ENCODE measurements at places on chromosomes 5 and 9.

DNA sequence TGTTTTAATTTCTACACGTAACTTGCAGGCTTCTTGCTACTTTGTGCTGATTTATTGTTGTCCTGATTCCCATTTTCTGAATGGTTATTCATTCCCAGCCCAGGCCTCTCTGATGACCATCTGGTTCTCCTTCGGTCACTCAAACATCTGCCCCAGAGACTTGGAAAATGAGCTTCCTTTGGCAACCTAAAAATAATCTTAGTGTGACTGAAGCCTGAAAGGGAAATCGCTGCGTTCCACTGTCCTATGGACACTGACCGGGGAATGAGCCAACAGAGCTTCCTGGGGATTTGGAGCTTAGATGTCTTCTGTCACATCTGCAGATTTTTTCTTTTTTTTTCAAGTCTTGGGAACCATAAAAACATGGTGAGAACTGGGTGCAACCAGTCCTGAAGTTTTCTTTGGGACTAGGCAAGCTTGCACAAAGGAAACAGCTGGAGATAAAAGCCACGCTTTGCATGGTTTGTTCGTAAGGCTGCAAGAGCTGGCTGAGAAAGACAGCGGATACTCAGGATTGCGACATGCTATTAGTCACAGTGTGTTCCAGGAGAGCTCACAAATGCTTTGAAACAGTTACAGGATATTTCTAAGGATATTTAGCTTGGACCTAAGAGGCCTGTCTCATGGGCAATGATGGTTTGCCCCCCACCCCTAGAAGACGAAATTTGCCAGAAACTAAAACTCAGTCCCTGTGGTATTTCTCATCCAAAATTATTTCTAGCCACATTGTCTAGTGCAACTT is 146.2 kb downstream of the GOLPH3 start:
- no peak for DNase-seq

- DNase-seq = no peak
Observed at GRCh38 chr5:174464504-174465165, 259.7 kb upstream of the MSX2 start.

GRCh38 chr9:13268469-13268868 is 11.0 kb downstream of the MPDZ start:
- DNase-seq = no peak

DNA sequence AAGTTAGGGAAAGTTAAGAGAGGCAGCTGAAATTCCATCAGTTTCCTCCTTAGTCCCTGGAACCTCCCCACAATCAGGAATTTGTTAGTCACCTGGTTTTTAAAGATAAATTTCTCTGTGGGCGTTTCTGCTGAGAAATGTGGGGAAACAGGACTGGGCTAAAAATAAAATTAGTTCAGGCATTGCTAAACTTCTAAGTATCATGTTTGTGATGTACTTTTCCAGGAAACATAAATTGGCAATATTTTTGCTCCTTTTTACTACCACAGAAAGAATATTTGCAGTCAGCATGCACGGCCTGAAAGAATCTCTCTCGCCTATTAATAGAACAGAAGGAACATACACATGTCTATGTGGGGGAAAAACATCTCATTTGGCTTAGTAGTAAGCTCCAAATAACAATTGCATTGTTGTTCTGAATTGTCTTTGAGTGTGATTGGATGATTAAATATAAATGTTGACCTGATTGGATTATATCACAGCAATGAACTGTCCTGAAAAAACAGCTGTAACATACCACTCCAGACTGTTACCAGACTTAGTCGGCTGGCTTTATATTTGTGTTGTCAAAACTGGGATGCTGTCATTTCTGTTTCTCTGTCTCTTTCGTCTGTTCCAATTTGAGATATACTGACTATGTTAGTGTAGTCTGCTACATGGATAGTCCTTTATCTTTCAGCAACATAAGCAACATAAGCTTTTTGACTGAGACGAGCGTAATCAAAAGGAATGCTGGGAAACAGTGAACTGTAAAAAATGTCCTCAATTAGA is 12.9 kb downstream of the TJP2 start:
- no peak for DNase-seq

DNA sequence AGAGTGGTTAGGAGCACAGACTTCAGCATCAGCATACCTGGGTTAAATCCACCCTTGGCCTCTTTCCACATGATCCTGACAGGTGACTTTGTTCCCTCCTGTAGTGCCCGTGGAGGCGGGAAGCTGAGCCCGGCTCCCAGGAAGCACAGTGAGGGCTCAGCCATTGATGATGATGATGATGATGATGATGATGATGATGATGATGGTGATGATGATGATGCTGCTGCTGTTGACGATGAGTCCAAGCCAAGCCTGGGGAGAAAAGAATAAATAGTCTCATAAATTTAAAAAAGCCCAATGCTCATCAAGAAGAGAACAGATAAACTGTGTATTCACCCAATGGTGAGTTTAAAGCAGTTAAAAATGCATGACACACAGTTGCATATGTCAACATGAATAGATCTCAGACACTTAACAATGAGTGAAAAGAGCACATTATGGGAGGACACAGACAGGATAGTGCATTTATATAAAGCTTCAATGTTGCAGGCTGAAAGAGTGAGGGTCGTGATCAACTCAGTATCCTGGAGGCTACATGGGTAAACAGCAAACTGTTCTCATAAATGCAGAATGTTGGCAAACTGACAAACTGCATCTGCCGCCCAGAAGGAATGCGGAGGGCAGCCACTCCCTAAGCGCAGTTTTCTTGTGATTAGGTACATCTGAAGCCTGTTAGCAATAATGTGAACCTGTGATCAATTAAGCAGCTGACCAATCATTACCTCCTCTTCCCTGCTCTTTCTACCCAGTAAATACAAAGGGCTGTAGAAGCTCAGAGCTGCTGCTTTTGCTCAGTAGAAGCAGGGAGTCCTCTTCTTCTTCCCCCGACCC is 11.7 kb upstream of the CFAP157 start:
- DNase-seq = no peak

- DNase-seq = no peak
Observed at GRCh38 chr9:2215921-2216441, 200.8 kb downstream of the SMARCA2 start.

DNA sequence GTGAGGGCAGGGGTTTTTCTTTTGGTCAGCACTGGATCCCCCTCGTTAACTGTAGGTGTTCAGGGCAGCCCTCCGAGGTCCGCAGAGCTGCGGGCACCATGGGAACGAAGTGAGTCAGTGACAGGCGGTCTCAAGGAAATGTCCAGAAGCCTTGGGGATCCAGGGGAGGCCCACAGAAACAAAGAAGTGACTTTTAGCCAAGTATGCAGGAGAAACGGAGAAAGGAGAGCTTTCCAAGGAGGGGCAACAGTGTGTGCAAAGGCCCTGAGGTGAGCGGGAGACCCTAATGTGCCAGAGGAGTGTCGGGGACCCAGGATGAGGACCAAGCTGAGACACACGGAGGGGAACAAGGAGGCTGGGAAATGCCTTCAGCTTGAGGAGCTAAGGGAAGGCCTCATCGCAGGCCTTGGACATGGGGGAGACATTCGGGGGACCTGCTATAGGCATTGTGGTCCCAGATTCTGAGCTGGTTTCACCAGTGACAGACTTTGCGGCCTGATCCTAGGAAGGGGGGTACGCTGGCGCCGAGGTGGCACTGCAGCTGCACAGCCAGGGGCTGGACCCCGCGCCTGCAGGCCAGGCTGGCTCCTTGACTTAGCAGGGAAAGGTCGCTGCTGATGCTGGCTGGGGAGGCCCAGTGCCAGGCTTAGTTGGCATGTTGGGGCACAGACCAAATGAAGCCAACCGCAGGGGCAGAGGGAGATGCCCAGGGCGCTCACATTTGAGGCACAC is 3.3 kb downstream of the LTC4S start:
- no peak for DNase-seq

GRCh38 chr5:13606051-13606450 is 338.4 kb downstream of the DNAH5 start:
- DNase-seq = no peak

DNA sequence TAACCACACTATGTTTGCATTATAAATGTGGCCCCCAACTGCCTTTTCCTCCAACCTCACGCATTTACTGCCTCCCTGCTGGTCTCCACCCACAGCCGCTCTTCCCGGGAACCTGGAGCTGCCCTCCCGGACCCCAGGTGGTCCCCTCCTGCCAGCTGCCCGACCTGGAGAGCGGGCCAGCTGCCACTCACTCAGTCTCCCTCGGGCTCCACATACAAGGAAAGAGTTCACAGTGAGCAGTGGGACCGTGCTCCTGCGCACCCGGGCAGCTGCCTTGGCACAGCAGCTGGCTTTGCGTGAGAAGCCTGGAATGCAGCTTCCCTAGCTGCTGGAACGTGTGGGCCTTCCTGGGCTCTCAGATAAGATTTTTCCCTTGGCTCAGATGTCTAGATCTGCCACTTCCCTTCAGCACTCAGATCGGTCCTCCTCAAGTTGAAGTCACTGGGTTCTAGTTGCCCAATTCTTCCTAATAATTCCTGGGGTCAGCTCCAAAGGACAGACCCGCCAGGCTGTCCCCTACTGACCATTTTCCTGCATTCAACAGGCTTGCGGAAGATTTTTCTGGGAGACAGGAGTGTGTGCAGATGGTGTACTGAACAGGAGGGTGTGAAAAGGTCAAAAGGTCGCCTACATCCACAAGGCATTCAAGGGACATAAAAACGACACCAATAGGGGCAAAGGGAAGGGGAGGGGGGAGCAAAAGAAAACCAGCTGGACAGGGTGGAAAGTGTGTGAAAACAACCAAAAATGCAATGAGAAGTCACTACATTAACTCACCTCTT is 69.1 kb downstream of the MYO10 start:
- no peak for DNase-seq

GRCh38 chr9:136280535-136281315 is 23.2 kb downstream of the CCDC187 start:
- DNase-seq = no peak

DNA sequence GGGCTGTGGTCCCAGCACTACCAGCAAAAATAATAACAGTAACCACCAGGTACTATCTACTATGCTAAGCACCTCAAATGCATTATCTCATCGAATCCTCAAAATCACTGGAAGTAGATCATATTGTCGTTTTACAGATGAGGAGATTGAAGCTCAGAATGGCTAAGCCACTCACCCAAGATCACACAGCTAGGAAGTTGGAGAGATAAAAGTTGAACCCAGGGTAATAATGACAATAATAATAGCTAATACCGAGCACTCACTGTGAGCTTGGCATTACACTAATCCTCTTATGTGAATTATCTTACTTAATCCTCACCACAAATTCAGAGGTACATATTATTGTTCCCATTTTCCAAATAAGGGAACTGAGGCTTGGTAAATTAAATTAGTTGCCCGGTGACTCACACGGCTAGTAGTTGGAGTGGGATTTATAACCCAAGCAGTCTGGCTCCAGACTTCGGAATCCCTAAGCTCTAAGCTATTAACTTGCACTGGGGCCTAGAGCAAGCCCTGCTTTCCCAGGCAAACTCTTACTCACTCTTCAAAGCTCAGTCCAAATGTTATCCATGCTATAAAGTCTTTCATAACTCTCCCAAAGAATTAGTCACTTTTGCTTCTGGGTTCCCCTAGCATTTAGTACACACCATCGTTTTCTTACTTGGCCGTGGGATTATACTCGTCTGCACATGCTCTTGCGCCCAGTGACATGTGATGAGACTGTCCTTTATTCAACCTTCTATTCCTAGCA is 3.8 kb downstream of the ARSI start:
- no peak for DNase-seq

DNA sequence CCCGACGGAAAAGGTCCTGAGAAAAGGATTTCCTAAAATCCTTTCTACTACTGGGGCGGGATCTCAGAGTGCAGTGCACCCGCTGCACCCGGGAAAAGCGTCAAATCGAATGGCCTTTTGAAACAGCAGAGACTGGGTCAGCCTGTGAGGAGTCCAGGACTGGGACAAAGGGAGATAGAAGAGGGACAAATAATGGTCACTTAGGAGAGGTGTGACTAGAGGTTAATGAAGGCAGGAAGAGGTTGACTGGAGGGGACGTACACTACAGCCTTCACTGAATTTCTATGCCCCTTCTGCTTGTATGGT is 1.5 kb downstream of the PLPPR1 start:
- no peak for DNase-seq

- no peak for DNase-seq
Observed at GRCh38 chr5:117255211-117256027, 680.8 kb upstream of the SEMA6A start.

- no peak for DNase-seq
Observed at GRCh38 chr5:113267361-113267900, 167.4 kb downstream of the TSSK1B start.

DNA sequence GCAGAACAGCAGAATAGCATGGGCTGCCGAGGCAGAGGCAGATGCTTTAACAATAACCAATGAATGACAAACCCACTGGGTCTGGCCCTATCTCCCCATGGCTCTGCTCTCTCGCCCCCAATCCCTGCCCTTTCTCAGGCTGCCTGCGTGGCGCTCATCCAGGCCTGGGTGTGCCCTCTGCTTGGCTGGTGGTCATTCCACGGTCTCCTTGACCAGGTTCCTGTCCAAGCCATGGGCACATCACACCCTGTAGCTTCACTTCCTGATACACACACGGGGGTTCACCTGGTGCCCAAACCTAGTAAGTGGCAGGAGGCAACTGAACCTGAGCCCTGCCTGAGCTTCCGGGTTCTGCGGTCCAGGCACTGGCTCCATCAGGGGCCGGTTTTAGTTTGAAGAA is 87.6 kb downstream of the DAP start:
- no peak for DNase-seq

- no peak for DNase-seq
Observed at GRCh38 chr9:2345013-2345412, 276.6 kb upstream of the VLDLR start.

GRCh38 chr9:120937127-120937526 is 10.5 kb upstream of the TRAF1 start:
- no peak for DNase-seq

DNA sequence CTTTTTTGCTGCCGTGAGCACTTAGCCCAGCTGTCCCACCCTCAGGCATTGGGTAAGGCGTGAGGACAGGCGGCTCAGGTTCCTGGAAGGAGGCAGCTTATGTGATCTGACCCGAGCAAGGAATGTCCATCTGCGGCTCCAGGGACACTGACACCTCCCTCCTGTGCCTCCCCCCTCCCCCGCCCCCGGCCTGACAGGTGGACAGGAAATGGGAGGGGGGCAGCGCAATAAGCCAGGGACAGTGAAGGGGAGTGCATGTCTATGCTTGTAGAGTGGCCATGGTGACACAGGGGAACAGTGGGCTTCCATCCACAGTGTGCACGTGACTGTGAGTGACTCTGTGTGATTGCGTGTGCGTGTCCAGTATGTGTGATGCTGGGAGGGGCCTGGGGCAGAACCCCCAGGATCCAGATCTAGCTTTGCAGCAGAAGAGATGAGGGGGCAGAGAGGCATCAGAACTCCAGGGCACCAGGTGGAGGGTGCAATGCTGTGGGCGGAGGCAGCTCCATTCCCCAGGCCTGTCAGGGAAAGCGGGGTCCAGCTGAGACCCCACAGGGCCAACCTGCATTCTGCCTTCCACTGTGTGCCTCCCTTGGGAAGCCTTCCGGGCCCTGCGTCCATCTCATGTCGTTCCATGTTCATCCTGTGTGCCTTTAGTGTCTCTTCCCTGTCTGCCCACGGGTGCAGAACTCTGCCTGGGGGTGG is 30.5 kb downstream of the CNTFR start:
- no peak for DNase-seq

- no peak for DNase-seq
Observed at GRCh38 chr9:79371948-79372555, 199.7 kb upstream of the TLE4 start.

GRCh38 chr5:6659941-6660684 is 26.9 kb downstream of the SRD5A1 start:
- DNase-seq = no peak

- DNase-seq = no peak
Observed at GRCh38 chr9:91214086-91214485, 147.6 kb downstream of the AUH start.

GRCh38 chr9:126561582-126561981 is 52.1 kb upstream of the LMX1B start:
- DNase-seq = no peak

- DNase-seq = no peak
Observed at GRCh38 chr5:27328480-27328879, 290.1 kb upstream of the CDH9 start.
